Cardiac muscle cell (in vitro differentiated cells and primary cell): ENCODE measurements at places on chromosomes 5 and 9.

DNA sequence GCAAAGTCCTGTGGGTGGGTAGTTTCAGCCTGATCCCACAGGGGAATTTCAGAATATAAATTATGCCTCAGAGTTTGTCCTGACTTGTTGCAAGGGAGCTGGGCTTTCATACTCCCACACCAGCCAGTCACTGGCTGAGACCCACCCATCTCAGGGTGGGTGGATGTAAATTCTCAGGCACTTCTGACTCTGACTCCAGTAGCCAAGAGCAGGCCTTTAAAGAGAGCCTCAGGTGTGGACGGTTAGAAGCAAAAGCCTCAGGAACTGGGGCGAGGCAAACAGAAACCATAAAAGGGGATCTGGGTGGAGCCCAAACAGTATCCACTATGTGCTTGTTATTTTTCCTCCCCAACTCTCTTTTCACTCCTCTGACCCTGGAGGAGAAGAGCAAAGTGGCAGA lies 28.6 kb upstream of the FBXW11 start:
- no peak for DNase-seq

- no peak for DNase-seq
These were observed 60.2 kb downstream of the NRG2 start for GRCh38 chr5:139982975-139983240.

GRCh38 chr5:112757468-112758208 lies 20.0 kb downstream of the APC start:
- peak; percentile 75 for DNase-seq

DNA sequence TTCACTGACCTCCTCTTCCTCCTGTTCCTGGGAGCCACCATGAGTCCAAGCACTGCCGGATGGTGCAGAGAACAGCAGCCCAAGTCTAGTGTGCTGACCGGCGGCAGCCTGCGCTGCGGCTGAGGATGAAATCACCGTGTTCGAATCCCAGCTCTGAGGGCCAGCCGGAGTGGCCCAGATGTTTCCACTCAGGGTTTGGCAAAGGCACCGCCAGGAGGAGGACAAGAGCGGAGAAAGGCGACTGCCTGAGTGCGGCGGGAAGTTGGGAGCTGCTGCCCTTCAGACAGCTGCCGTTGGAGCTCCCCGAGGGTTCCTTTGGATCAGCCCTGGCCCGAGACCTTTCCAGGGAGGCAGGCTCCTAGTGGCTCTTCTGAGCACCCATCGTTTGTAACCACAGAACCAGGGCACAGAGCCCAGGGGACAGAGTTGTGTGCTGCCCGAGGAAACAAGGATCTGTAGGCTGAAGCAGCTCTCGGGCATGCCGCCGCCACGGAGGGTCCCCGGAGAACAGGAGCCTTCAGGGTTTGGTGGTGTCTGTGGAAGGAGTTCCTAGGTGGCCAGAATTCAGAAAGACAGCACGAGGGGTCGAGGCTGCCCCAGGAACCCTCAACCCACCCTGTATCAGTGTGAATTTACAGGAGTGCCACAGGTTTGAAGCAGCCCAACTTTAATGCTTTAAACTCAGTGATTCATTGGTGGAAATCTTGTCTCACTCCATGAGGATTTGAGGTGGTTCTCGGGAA lies 115.6 kb upstream of the COL5A1 start:
- peak; percentile 72 for DNase-seq

DNA sequence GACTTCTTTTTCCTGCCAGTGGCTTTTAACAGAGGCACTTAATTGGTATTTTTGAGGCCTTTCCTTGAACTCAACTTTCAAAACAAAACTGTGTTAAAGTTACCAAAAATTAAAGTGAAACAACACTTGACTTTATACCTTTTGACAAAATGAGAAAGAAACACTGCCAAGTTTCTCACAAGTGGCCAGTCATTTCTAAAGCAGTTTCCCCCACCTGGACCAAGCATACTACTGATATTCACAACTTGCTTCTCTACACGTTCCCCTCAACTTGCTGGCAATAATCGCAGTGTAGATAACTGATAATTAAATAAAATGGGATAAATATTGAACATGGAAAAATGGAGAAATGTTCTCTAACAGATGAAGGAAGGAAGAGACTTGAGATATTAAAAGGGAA lies 135.7 kb downstream of the TLR4 start:
- DNase-seq: no peak
